Cerebellum (tissue), 4 donors: ENCODE measurements at places on chromosomes 1 and 21. TPM values are rescaled to one million over a fixed set of nuclear protein-coding genes. Genes with fewer than 3 reads are reported as not detected.
A peak's percentile ranks its signal among the peaks of the same experiment; 100 is the strongest.

- no peak for DNase-seq
Observed at GRCh38 chr1:115718011-115718754, 50.3 kb downstream of the CASQ2 start.

DNA sequence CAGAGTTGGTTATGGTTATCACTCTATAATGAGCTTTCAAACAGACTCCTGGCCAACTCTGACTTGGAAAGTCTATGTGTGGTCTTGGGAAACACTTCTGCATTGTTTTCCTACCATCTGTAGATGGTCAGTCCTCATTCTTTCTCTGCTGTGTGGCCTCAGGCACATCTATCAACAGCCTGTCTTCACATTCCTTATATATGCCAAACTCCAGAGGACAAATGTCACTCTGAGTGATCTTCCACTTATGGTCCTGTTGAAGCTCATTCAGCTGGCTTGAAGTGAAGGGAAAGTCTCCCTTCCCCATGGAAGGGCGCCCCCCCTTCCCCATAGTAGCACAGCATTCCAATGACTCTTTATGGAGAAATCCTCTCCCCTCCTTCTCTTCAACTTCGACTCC lies 58.7 kb downstream of the VANGL2 start:
- no peak for DNase-seq

GRCh38 chr1:23506376-23507107 lies 22.6 kb upstream of the ASAP3 start:
- DNase-seq: no peak

GRCh38 chr1:208058267-208058666 lies 147.3 kb upstream of the CD34 start:
- DNase-seq: no peak

GRCh38 chr1:171803045-171803444 lies 21.6 kb downstream of the METTL13 start:
- DNase-seq: no peak

DNA sequence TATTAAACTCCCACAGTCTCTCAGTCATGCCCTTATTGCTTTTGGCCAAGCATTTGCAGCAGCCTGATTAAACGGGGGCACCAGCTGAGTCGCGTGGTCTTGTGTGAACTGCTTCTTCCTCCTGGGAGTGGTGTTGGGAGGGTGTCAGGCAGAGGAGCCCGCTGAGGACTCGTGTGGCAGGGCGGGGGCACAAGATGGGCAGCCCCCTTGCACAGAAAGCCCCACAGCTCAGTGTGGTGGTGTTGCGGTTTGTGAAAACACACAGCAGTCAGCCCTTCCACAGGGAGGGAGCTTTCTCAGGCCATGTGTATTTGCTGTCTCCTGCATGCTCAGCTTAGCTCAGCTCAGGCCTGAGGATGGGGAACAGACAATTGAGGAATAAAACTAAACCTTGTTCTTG lies 22.4 kb downstream of the PEX14 start:
- no peak for DNase-seq

GRCh38 chr1:53508991-53509666 lies 49.9 kb downstream of the DMRTB1 start:
- no peak for DNase-seq

DNA sequence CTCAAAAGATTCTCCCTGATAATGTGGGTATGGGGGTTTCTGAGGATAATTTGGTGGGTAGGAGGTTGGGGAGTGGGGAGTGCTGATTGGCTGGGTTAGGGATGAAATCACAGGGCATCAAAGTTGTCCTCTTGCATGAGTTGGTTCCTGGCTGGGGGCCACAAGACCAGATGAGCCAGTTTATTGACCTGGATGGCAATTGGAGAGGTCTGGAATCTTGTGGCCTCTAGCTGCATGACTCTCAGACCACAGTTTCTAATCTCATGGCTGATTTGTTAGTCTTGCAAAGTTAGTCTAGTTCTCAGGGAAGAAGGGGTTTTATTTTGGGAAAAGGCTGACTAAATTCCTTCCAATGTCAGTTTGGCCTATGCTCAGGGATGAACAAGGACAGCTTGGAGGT lies 3.3 kb upstream of the GBP1 start:
- DNase-seq: no peak

DNA sequence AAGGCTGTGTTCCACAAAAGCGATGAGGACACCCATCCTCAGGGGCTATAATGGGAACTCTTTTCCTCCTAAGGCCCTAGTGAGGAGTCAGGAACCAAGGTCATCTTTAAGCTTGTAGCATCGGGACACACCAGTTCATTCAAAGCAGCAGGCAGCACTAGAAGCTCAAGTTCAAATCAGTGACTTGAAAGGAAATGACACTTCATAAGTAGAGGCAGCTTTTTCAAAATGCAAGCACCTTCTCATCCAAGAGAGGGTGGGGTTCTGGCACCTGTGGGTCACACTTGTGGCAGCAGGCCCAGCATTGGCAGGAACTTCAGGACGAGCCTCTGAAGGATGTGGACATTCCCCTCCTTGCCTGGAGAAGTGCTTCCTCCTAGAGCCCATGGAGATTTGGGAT lies 496.3 kb downstream of the KIF26B start:
- DNase-seq: no peak

DNA sequence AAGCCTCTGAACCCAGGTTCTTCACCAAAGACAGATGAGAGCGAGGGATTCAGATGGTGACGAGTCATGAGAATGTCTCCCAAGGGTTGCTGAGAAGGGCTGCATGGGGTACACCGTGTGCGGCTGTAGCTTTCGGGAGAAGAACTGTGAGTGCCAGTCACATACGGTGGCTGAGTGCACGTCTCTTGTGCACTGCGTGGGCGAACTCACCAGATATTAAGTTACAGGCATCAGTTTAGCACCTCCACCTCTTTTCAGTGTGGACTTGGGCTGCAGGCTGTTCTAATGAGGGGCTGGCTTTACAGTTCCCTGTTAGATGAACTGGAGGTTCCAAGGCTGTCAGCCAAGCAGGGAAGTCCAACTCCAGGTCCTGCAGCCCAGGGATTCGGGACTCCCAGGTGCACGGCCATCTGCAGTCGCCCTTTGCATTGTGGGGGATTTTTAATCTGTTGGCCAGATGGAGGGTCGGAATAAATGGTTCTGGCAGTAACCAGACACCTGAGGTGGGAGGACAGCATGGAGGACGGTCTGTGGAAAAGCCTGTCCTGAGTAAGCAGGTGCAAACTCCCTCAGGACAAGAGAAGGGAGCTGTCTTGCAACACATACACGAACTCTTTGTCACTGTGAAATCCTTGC lies 26.5 kb upstream of the AVPR1B start:
- DNase-seq: peak; percentile 74

GRCh38 chr1:231073331-231073730 lies 33.3 kb upstream of the FAM89A start:
- DNase-seq: no peak

GRCh38 chr1:5140136-5140535 lies 485.7 kb downstream of the AJAP1 start:
- DNase-seq: no peak

DNA sequence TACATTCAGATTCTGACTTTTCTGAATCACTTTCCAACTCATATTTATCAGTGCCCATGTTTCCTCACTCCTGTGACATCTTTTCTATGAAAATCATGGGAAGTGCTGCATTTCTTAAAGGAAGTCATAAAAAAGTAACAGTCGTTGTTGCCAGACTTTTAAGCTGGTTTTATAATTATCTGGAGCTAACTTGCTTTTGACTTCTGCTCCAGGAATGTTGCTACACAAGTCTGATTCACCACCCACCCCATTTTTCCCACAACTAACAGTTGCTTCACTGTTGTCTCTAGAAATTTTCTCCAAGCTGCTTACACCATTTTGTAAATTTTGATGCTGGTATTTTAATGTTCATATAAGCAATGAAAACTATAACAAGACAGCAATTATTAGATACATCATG lies 12.2 kb downstream of the FCRLB start:
- DNase-seq: no peak

GRCh38 chr1:193264313-193265065 lies 78.1 kb upstream of the B3GALT2 start:
- no peak for DNase-seq

- DNase-seq: no peak
Observed at GRCh38 chr1:41515778-41516167, 31.3 kb upstream of the EDN2 start.

DNA sequence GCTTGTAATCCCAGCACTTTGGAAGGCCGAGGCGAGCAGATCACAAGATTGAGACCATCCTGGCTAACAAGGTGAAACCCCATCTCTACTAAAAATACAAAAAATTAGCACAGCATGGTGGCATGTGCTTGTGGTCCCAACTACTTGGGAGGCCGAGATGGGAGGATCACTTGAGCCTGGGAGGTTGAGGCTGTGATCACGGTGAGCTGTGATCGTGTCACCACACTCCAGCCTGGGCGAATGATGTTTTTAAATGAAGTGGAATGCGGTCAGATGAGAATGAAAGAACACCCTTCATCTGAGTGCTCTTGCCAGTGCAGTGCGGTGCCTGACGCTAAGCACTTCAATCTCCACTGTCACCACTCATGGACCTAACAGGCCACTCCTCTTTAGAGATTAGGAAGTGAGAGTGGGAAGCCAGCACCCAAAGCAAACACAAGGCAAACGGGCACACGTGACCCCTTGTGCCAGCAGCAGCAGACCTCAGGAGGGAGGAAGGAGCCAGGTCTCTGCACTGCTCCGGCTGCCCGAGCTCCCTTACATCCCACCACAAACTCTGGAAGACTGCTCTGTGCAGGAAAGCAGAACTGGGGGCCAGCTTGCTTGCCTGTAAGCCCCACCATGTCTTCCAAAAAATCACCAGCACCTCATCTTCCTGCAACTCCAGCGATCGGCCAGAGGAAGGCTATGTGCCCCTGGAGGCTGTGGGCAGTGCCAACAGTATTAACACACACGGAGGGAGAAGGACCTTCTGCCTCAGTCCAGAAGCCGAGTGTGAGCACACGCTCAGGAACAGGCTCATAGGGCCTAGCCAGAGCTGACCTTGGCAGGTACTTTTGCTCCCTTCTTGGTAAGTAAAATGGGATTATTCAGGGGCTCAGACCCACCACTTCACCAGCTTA lies 9.7 kb downstream of the CTNNBIP1 start:
- DNase-seq: no peak

DNA sequence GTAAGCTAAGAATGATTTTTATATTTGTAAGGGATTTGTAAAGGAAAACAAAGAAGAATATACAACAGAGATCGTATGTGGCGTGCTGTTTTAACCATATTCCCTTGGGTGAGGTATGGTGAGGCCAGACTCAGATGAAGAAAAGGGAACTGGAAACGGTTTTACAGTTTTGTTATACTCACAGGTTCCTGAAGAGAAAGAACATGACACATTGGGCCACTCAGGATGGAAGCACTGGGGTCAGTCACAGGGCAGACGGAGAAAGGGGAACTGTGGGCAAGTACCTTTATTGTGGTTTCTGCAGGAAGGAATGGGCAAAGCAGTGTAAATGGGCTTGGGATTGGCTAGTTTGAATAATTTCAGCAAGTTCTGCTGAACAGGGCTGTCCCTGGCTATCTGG lies 177.4 kb downstream of the LBR start:
- DNase-seq: no peak

DNA sequence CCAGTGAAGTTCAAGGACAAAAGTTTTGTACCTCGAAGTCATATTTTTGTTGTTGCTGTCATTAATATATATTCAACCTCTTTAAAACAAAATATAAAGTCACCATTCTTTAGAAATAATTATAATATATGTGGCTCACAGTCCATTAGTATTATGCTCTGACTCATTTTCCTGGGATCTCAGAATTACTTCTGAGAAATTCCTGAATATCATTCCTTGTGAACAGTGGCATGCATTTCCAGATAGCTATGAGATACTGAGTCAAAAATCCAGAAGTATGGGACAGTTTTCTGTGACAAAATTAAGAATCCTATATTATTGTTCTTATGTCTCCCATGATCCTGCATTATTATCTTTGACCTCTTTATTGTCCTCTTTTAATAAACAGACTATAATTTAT lies 13.8 kb upstream of the RGS21 start:
- DNase-seq: no peak

Gene TCP10L
- total RNA-seq: 7.9 TPM

Gene FCRLA
- not detected for total RNA-seq

Gene CD1E
- total RNA-seq: not detected
